NCI-H524 treated with DMSO at 0.1 percent for 48 hours (cell line): ENCODE measurements at places on chromosomes 16 and 17.
A peak's percentile ranks its signal among the peaks of the same experiment; 100 is the strongest.

GRCh38 chr17:13920413-13920812 lies 148.9 kb upstream of the COX10 start:
- no peak for DNase-seq

DNA sequence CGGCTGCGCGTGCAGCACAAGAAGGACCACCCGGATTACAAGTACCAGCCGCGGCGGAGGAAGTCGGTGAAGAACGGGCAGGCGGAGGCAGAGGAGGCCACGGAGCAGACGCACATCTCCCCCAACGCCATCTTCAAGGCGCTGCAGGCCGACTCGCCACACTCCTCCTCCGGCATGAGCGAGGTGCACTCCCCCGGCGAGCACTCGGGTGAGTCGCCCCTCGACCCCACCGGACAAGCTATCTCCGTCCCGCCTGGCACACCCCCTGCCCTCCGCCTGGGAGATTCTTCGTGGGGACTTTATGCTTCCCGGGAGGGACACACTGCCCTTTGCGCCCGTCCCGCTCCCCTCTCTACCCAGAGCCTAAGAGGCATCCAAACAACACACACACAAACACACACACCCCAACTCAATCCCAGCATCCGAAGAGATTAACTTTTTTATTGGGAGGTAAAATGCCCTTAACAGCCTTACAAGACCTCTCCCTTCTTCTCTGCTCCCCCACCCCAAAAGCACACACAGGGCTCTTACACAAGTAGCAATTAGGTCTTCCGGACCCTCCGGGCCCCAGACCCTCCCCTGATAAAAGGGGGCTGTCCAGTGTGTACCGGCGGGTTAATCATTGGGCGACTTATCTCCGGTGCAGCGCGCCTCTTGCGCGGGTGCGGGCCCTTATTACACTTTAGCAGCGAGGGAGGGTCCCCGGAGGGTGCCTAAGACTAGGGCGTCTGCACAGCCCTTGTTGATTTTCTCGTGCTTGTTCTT lies 2.1 kb downstream of the SOX9 start:
- DNase-seq: no peak

DNA sequence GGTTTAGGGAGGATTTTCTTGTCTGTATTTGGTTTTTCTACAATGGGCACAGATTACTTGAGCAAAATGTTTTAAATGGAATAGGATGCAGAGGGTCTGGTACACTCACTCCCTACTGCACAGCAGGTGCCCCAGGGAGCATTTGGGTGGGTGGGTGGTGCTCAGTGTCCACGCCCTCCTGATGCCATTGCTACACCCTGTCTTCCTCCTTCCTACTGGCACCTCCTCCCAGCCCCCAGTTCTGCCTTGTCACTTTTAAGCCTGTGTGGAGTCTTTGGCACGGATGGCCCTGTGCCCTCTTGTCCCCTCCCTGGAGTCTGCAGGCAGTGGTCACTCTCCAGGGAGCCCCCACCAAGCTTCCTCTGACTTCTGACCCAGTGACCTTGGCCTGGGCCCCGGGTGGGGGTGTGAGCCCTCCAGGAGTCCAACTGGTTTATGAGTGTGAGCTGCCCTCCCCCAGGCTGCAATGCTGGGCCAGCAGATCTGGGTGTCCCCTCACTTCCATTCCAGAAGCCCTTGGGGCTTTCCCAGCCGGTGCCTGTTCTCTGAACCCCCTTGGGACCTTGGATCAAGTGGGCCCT lies 15.5 kb downstream of the LLGL2 start:
- no peak for DNase-seq

DNA sequence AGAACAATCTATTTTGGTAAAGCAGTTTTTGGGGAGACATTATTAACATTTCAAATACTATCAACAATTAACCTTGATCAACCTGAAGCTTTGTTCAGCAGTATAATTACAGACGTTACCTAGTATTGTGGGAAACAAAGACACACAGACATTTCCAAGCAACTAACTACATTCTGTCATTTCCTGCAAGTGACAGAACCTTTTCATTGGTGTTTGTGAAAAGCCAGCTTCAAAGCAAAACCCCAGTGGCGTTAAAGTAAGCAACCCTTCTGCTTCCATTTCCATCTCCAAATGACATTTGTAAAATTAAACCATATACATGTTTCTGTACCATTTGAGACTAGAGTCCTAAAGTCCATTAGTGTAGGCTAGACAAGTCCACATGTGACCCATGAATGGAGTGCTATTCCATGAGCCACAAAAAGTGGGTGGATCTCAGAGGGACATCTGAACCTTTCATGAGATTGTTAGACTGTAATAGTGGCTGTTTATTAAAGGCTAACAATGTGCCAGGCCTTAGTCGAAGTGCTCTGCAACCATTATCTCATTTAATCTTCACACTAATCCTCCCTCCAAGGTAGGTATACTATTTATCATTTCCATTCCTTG lies 101.2 kb downstream of the SSH2 start:
- no peak for DNase-seq

- peak; percentile 45 for DNase-seq
Measured at GRCh38 chr16:15907863-15908478, 19.6 kb upstream of the CEP20 start.

GRCh38 chr17:3929181-3929580 lies 12.9 kb upstream of the P2RX1 start:
- DNase-seq: no peak

- no peak for DNase-seq
Measured at GRCh38 chr17:12037970-12038369, 17.3 kb downstream of the MAP2K4 start.

- no peak for DNase-seq
Measured at GRCh38 chr16:166375-167121, 770 bp downstream of the HBM start.

DNA sequence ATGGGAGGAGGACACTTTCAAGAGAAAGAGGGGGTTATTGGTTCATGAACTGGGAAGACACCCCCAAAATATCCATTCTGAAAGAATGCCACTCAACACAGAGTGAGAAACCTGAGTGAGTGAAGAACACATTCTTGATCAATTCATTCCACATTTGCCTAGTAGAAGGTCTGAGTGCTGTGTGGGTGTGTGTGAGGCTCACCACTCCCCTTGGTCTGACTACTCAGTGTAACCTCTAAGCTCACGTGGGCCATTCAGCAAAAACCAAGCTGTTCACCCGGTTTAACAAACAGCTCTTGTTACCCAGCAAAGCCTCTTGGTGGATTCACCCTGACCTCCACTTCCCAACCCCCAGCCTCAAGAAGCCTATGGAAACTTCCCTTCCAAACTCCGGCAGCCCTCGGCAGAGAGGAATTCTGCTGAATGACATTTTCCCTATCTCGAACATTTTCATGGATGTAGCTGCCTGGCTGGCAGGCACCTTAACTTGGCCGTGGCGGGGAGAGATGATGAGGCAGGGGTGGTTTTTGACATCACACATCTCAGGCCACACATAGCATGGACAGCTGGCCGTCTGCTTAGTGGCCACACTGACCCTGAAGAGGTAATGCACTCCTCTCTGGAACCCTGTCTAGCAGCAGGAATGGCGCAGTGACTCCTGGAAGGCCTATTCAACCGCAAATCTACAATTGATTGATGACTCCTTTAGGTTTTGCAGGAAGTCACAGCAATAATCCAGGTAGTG lies 11.6 kb downstream of the ST6GALNAC1 start:
- no peak for DNase-seq

GRCh38 chr16:4217204-4218131 lies 24.4 kb downstream of the SRL start:
- no peak for DNase-seq

- DNase-seq: peak; percentile 35
Measured at GRCh38 chr17:28950017-28950751, 1.1 kb downstream of the PHF12 start.

- no peak for DNase-seq
Measured at GRCh38 chr17:39754958-39755553, 17.3 kb downstream of the GRB7 start.

DNA sequence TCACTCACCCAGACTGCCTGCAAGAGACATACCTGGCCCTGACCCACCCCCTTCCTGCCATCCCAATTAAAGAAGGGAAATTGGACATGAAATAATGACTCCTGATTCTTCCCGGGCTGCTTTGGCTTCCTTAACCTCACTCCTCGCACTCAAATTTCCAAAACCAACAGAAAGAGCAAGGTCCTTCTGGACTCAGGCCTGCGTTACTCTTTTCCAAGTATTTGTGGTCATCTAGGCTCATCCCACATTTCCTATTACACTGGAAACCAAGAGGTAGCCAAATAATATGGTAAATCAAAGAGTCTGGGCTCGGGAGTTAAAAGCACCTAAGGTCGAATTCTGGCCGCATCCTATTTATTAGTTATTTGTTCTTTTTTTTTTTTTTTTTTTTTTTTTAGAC lies 359.3 kb downstream of the NPIPA8 start:
- no peak for DNase-seq
